ENCODE measurements at places on chromosomes 13 and 19.

- DNase-seq = no peak
Measured at GRCh38 chr13:32075170-32075851, 43.7 kb downstream of the FRY start.

DNA sequence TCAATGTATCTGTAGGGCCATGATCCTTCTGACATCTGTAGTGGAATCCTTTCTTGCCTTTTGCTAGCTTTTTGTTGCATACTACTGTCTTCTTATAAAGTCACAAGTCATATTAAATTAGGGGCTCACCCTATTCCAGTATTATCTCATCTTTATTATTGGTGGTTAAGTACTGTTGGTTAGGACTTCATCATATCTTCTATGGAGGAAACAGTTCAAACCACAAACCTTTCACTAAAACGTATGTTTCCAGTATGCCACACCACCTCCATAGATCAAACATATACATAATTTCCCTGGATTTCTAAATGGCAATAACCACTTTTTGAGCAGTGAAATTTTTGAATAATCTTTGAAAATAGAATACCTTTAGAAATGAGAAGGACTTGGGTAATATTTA is 62.8 kb upstream of the PCDH9 start:
- no peak for DNase-seq

DNA sequence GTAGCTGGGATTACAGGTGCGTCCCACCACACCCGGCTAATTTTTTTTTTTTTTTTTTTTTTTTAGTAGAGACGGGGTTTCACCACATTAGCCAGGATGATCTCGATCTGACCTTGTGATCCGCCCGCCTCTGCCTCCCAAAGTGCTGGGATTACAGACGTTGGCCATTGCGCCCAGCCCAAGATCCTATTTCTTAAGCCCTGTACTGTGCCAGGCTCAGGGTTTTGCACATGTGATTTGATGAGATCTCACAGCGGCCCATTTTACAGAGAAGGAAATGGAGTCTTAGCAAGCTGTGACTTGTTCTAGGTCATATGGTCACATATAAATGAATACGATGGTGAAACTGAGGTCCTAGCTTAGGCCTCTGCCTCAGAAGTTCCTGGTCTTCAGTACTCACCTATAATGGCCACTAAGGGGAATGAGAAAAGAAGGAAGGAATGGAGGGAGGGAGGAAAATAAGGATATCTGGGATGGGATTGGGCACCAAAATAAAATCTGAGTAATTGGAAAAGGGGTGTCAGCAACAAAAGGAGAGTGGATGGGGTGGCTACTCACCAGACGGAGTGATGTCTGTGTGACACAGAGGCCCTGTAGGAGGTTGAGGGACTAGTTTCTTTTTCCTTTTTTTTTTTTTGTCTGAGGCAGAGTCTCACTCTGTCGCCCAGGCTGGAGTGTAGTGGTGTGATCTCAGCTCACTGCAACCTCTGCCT is 1.3 kb downstream of the OSCAR start:
- DNase-seq = no peak

GRCh38 chr19:54114340-54115108 is 933 bp downstream of the TFPT start:
- DNase-seq = peak; percentile 77

GRCh38 chr19:16445238-16446107 is 26.3 kb downstream of the EPS15L1 start:
- DNase-seq = no peak

DNA sequence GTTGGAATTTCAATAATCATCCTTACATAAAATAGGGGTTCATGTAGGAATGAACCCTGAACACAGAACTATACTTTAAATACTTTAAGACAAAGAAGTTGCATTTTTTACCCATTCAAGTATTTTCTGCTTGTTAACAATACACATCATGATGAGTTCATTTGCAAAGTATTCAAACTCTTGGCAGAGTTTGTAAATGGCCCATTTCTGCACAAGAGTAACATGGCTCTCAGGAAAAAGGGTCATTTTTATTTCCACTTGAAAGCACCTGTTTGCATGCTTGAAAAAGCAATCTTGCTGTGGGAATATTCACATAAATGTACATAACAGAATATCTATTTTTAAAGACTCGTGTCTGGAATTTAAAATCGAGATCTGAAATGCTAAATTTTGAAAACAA is 18.1 kb downstream of the ESD start:
- no peak for DNase-seq

- no peak for DNase-seq
Measured at GRCh38 chr13:31835932-31836331, 96.6 kb downstream of the RXFP2 start.

- DNase-seq = no peak
Measured at GRCh38 chr19:55255618-55256423, 3.0 kb downstream of the PPP6R1 start.

GRCh38 chr19:40619333-40620160 is 18.4 kb downstream of the LTBP4 start:
- DNase-seq = no peak

- DNase-seq = no peak
Measured at GRCh38 chr19:17200408-17201079, 14.6 kb upstream of the USE1 start.

- DNase-seq = no peak
Measured at GRCh38 chr13:93559718-93560117, 333.1 kb downstream of the GPC6 start.

- no peak for DNase-seq
Measured at GRCh38 chr13:108993346-108993745, 363.9 kb downstream of the MYO16 start.

DNA sequence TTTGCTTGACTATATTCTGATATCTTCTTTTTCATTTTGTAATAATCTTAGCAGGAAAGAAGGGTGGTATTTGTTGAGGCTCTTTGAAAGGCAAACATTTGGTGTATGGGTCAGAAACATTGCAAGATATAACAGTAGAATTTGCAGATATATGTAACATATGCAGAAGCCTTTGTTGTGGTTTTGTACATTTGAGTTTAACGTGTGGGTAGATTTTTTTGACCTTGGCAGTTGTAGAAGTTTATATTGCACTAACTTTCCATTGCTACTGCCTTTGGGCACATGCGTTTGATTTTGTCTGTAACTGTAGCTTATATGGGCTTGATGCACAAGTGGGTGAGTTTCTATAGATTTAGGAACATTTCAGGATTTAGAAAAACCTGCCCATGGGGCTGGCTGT is 78.5 kb upstream of the SPRY2 start:
- no peak for DNase-seq
